ENCODE measurements at places on chromosomes 12 and 14. TPM values are rescaled to one million over a fixed set of nuclear protein-coding genes. Genes with fewer than 3 reads are reported as not detected.

DNA sequence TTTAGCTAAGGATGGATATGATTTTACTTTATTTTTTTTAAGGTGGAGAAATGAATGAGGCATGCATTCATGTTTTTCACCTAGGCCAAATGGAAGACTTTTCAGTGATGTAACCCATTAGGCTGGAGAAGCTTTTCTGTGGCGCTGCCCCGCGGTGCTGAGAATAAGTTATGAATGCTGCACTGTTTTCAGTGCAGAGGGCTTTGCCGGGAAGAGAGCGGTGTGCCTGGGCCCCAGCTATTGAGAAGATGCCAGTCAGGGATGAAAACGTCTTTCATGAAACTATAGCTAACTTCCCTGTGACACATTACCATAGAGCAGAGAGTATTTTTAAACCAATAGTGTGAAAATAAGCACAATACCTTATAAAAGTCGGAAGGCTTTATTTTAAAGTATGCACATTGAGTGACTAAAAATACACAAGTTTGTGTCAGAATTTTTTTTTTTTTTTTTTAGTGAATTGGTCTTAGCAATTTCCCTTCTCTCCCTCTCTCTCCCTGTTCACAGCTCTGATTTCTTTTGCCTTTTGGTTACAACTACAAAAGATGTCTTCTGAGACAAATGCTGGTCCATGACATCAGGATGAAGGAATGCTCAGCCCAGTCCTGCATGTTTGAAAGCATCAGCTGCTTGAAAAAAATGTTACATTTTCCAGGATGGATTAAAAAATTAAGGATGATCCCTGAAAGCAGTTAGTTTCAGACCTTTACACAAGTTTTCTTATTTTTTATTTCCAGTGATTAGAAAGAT lies 48.3 kb downstream of the NPAS3 start:
- H3K4me1 ChIP-seq, result no peaks in the 10 kb centered on the region
- DNase-seq, result no peak
- H3K36me3 ChIP-seq, result no peaks in the 10 kb centered on the region
- H3K27me3 ChIP-seq, result no peaks in the 10 kb centered on the region

- H3K36me3 ChIP-seq, result peaks cover 13% of the 10 kb centered on the region
- H3K27ac ChIP-seq, result peak overlapping the region; percentile 76
Measured at GRCh38 chr14:32468955-32469354, 139.9 kb downstream of the AKAP6 start.

Gene CAMKK2
- 31.9 TPM for total RNA-seq

Gene ITGB7
- total RNA-seq, result 1.0 TPM

- H3K36me3 ChIP-seq, result peaks cover 6% of the 10 kb centered on the region
- peaks cover 18% of the 10 kb centered on the region for H3K4me1 ChIP-seq
- no peak for DNase-seq
- no peak overlapping the region for H3K27ac ChIP-seq
- no peak overlapping the region for H3K4me3 ChIP-seq
Measured at GRCh38 chr12:116393255-116393654, 115.8 kb upstream of the MED13L start.

DNA sequence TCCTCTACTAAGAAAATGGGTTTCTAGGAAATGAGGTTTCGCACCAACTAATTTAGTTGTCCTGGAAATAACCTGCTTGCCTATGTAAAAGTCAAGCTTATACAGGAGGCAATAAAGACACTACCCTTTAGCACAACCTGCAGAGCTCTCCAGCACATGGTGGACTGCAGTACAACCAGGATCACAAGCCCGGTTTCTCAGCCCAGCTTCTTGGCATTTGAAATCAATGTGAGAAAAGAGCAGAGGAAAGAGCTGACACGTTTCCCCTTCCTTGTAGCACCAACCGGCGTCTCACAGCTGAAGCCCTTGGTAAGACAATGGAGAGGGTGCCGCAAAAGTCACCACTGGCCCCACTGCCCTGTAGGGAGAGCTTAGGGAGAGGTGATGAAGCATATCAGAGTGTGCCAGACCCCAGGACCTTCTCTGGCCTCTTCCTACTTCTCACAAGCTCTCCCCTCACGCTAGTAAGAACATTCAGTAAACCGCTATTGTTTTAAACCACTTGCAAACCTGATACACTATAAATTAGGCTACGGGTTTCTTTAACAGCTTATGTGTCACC lies 8.6 kb downstream of the SPTLC2 start:
- H3K27ac ChIP-seq, result peak overlapping the region; percentile 1
- no peaks in the 10 kb centered on the region for H3K27me3 ChIP-seq
- H3K4me1 ChIP-seq, result peaks cover 10% of the 10 kb centered on the region
- DNase-seq, result no peak
- no peaks in the 10 kb centered on the region for H3K36me3 ChIP-seq

Data from MCF 10A (cell line).